CD4-positive, alpha-beta T cell treated with Interleukin-6 at 100 ng/mL for 8 hours (primary cell): ENCODE measurements at places on chromosomes 2 and 18.

DNA sequence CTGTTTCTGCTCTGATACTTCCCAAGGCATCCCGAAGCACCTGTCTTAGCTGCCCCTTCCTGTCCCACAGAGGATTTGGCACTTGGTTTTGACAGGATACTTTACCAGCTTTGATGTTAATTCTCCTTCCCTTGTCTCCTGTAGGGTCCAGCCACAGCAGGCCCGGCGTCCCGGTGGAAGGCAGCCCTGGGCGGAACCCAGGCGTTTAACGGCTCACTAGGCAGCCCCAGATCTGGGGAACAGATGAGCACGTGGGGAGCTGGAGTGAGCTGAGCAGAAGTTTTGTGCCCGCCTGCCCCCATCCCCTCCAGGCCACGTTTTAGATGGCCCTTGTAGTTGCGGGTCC, 11.4 kb downstream of the ANKRD23 start:
- no peak for DNase-seq

DNA sequence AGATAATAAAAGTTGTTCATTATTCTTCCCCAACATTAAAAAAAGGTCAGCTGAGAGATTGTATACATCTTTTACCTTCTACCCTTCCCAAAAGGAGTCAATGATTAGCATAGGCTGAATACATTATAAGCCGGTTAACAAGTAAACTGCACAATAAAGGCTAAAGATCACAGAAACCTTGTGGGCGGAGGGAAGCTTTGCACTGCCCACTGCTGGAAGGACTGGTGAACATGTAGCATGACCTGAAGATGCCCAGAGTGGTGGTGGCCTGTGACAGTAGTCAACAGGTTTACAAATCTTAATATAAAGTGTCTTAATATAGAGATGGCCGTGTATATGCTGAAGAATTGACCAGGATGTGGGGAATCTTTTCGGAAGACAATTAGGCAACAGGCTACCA, 35.6 kb downstream of the ARL5A start:
- no peak for DNase-seq

DNA sequence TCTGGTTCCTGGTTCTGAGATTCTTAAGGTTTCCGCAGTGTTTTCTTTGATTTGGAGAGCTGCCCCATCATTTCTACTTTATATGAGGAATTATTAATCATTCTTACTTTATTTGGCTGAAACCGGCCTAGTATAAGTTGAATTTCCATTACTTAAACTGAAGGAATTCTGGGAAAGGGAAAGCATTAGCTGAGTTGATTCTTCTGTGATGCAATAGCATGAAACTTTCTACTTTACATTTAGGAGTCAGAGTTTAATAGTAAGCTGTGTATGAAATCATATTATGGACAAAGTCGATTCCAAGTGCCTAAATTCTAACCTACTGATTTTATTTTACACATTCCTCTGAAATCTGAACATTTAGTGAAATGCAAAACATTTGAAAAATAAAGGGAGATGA, 1269.7 kb upstream of the ZEB2 start:
- DNase-seq, result no peak

DNA sequence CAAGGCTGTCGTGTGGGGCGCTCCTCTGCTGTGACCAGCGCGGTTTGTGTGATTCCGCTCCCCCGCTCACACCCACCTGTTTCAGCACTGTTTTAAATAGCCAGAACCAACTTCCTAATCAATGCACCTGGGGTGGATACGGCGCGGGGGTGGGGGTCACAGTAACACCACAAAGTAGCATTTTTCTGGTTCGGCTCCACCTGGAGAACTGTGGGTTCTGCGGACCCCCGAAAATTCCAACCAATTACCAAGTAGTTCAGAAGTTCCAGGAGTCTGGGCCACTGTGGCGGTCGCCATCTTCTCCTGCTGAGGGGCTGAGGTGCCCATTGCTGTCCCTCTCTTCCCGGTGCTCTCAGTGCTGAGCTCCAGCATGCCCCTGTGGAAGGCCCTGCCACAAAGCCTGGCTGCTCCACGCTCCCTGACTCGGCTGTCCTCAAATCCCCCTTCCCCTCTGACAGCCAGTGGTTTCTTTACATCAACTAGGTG, 79.4 kb downstream of the GFPT1 start:
- DNase-seq, result no peak

DNA sequence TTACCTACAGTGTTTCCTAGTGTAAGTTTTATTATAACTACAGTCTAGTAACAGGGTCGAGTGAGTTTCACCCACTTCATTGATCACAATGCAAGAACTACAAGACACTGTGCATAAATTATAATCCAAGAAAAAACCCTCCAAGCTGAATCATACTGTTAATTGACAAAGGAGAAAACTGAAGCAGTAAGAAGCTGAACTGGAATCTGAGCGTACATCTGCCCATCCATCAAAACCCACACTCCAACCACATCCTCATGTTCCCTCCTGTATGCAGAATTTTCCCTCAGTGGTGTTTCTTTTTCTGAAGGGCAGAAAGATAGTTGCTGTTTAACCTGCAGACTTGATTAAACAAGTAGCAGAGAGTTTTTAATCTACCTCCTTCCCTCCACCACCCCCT, 49.5 kb upstream of the KIDINS220 start:
- no peak for DNase-seq

DNA sequence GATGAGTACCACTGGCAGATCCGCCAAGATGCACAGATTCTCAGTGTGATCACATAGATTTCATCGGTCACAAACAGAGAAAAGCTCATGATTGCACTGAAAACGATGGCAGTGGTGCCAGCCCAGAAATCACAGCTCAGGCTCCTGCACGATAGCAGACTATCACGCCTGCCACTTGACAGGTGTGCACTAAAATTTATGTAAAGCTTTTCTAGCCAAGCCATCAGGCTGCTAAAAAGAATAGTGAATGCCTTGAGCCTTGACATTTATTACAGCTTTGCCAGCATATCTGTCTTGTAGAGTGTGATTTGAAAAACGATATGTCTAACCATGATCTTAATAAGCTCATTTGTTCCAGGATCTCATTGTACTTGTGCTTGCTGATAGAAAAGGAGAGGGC, 409.5 kb upstream of the CWC22 start:
- no peak for DNase-seq

- DNase-seq, result no peak
These were observed 7.3 kb upstream of the SLC3A1 start for GRCh38 chr2:44267796-44268648.

DNA sequence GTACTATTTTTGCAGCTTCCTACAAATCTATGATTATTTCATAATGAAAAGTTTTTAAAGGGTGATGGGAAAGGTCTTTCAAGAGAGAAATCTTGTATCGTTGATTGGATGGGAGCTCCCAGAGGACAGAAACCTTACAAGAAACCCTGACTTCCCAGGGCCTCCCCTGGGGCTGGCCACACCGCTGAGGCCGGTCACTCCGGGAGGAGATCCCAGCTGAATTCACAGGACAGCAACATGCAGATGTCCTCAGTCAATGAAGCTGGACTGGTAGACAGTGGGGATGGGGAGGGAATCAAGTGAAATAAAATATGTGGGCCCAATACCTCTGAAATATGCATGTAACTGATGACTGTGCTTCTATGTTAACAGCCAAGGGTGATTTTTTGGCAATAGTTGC, 135.6 kb downstream of the TFCP2L1 start:
- DNase-seq, result no peak

GRCh38 chr2:172446474-172447063, 19.2 kb downstream of the ITGA6 start:
- no peak for DNase-seq

GRCh38 chr2:27832396-27832795, 57.8 kb downstream of the RBKS start:
- DNase-seq, result no peak

GRCh38 chr18:7808992-7809391, 241.9 kb downstream of the PTPRM start:
- DNase-seq, result no peak

GRCh38 chr2:65835975-65836549, 403.7 kb upstream of the SPRED2 start:
- DNase-seq, result no peak

GRCh38 chr2:106030287-106031268, 163.5 kb downstream of the UXS1 start:
- DNase-seq, result no peak

GRCh38 chr2:228426502-228427216, 245.2 kb upstream of the SPHKAP start:
- no peak for DNase-seq

GRCh38 chr2:228630786-228631185, 449.3 kb upstream of the SPHKAP start:
- no peak for DNase-seq

- DNase-seq, result no peak
These were observed 1330.6 kb downstream of the DSC3 start for GRCh38 chr18:29711932-29712331.

DNA sequence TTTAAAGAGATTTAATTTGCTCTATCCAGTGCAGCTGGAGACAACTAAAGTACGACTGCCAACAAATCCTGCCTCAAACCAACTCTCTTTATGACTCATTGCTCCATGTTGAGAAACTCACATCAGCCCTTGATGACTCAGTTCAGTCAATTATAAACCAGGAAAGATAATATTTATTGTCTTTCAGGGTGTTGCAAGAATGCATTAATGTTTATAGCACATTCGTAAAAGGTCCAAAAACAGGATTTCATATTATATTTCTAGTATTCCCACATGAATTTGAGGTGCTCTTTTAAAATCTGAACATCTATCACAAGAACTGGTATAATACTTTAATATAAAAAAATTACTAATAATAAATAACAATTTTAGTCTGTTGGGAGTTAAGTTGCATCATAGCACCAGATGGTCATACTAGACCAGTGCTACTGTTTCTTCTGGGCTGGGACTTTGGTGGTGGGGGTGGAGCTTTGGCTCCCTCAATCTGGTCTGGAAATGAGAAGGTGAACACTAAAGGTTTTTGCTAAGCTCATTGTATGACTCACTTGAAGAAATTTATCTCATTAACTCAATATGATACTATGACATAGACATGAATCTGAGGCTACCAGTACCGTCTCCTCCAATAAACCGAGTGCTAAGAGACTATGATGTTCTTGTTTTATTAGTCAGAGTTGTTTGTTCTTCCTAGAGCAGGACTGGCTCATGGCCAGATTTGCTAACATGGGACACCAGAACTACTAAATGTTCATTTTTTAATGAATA, 26.6 kb upstream of the MAP3K20 start:
- no peak for DNase-seq

- no peak for DNase-seq
These were observed 413.6 kb downstream of the TGIF1 start for GRCh38 chr18:3863593-3863992.

DNA sequence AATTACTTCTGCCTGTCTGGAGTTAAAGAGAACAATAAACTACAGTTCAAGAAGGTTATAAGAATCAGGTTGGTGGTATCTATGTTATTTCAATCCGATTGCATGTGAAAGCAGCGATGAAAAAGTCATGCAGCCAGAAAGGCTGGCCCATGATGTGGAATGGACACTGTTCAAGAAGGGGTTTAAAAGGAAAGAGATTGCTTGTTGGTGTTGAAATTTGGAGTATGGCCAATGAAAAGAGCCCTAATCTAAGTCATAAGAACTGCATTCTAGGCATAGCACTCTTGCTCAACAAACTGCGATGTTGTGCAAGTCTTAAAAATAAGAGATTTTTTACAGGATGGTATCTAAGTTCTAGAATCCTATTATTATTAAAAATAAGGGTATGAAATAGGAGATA, 61.3 kb downstream of the EFEMP1 start:
- no peak for DNase-seq

DNA sequence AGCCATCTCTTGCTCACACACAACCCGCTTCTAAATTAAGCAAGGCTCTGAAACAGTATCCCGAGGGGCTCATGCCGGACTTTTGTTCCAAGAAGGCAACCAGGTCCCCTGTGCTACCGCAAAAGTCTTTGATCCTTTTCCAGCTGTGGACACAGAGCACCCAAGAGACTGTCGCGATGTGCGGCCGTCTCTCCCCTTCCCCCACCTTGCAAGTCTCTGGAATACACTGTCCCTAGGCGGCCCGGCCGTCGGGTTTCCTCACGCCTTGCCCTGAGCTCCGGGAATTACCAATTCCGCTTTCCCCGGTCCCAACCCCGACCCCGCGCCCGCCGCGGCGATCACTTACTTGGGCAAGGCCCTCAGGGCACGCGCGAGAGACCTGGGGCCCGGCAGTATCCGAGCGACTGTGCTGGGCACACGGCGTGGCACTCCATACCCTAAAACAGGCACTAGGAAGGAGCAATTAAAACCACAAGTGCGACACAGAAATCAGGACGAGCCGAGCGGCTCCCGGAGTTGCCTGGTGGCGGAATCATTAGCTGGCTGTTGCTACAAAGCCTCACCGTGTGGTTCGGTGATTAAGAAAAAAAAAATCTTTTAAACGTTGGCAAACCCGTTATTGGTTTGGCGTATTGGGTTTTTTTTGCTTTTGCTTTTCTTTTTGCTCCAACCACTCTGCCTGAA, 2.2 kb upstream of the DLX1 start:
- no peak for DNase-seq

- DNase-seq, result no peak
These were observed 59.9 kb downstream of the TNP1 start for GRCh38 chr2:216799873-216800431.

- DNase-seq, result no peak
These were observed 1.2 kb downstream of the TMEM237 start for GRCh38 chr2:201642086-201642578.

DNA sequence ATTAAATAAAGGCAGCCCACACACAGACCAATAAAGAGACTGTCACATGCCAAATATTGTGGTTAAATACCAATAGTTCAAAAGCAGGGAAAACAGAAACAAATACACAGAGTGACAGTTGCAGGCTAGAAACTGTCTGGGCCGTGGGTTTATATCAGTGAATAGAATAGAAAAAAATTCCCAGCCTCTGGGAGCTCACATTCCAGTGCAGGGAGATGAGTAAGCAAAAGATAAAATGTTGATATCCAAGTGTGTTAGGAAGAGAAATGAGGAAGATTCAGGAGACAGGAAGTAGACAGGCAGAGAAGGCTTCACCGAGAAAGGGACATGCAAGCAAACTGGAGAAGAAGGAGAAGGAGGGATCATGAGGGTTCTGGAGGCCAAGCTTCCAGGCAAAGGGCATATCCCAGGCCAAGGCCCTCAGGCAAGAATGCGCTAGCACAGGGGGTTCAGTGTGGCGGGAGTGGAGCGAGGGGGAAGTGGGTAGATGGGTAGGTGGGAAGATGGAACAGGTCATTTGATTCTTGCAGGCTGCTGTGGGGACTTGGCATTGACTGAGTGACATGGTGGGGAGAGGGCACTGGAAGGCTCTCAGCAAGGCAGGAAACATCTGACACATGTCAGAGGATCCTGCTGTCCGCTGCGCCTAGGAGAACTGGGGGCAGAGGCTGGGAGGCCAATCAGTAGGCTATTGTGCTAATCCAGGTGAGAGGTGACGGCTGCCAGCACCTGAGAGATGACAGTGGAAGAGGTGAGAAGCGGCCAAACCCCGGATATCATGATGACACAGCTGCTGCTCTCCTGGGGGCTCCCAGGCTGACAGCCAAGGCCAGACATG, 89.2 kb downstream of the ZBTB7C start:
- no peak for DNase-seq

GRCh38 chr2:175577368-175577970, 396.0 kb upstream of the ATP5MC3 start:
- DNase-seq, result no peak

DNA sequence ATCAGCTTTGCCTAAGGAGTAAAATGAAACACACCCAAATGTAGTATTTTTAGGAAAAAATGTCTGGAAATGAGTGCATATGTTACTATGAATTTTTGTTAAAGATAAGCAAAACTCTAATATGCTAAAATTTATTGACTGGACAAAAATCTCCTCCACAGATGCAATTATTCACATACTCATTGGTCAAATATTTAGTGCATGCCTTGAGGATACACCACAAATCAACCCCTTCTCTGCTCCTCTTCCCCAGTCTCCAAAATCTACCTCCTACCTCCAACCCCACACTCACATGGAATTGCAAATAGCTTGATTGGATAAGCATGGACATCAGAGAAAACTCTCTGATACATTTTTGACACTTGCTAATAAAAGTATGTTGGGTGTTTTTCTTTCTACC, 95.6 kb upstream of the CDC42EP3 start:
- no peak for DNase-seq
